ENCODE measurements at places on chromosomes 5 and 9. TPM values are rescaled to one million over a fixed set of nuclear protein-coding genes. Genes with fewer than 3 reads are reported as not detected.
A peak's percentile ranks its signal among the peaks of the same experiment; 100 is the strongest.

CEL gene
- total RNA-seq, result 2.9 TPM

MARCOL gene
- not detected for total RNA-seq

APC gene
- total RNA-seq, result 19.0 TPM

FCN1 gene
- not detected for total RNA-seq

ANKRD31 gene
- 0.94 TPM for total RNA-seq

IL31RA gene
- not detected for total RNA-seq

- no peak overlapping the region for H3K27ac ChIP-seq
- DNase-seq, result no peak
- H3K4me1 ChIP-seq, result no peaks in the 10 kb centered on the region
- peaks cover 6% of the 10 kb centered on the region for H3K27me3 ChIP-seq
- no peak overlapping the region for H3K4me3 ChIP-seq
Measured at GRCh38 chr9:32832346-32832745, 49.0 kb downstream of the TMEM215 start.

GRCh38 chr9:127397646-127398274 is 791 bp downstream of the SLC2A8 start:
- peaks cover 6% of the 10 kb centered on the region for H3K4me1 ChIP-seq
- peak overlapping the region; percentile 51 for H3K4me3 ChIP-seq
- H3K27me3 ChIP-seq, result peaks cover 58% of the 10 kb centered on the region
- H3K36me3 ChIP-seq, result no peaks in the 10 kb centered on the region

GRCh38 chr9:99919930-99920329 is 13.5 kb downstream of the STX17 start:
- peaks cover 35% of the 10 kb centered on the region for H3K4me1 ChIP-seq
- no peak overlapping the region for H3K27ac ChIP-seq
- H3K27me3 ChIP-seq, result no peaks in the 10 kb centered on the region
- DNase-seq, result no peak
- peaks cover 72% of the 10 kb centered on the region for H3K36me3 ChIP-seq
- H3K4me3 ChIP-seq, result no peak overlapping the region

- no peak for DNase-seq
- H3K36me3 ChIP-seq, result no peaks in the 10 kb centered on the region
- H3K27ac ChIP-seq, result no peak overlapping the region
- no peak overlapping the region for H3K4me3 ChIP-seq
- H3K4me1 ChIP-seq, result no peaks in the 10 kb centered on the region
Measured at GRCh38 chr9:18447131-18447530, 26.8 kb upstream of the ADAMTSL1 start.

DNA sequence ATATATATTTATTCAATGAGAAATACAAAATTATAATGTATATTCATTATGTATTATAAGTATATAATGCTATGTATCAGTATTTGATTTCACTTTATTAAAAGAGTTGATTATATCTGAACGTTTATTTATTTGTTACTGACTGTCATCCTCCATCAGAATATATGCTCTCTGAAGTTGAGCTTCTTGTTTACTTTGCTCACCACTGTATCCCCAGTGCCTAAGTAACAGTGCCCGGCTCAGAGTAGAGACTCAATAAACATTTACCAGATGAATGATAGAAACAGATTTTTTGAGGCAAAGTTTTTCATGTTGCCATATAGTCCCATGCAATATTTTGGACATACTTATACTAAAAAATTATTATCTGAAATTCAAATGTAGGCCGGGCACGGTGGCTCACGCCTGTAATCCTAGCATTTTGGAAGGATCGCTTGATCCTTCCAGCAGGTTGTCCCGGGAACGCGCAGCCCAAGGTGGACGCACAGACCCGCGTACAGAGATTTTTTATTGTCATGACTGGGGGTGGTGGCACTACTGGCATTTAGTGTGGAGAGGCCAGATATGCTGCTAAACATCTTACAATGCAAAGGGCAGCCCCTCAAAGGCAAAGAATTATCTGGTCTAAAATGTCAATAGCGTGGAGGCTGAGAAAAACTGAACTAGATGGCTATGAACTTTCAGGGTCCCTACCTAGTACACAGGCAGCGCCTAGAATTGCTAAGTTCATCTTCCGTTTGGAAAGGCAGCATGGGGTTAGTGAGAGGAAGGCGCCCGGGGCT is 761 bp upstream of the DNAJC25 start:
- peaks cover 31% of the 10 kb centered on the region for H3K4me1 ChIP-seq
- H3K27ac ChIP-seq, result peak overlapping the region; percentile 85
- peak; percentile 4 for DNase-seq

- no peak for DNase-seq
- H3K36me3 ChIP-seq, result peaks cover 3% of the 10 kb centered on the region
- peak overlapping the region; percentile 91 for H3K27ac ChIP-seq
- peaks cover 22% of the 10 kb centered on the region for H3K27me3 ChIP-seq
- H3K4me3 ChIP-seq, result peak overlapping the region; percentile 99
- H3K4me1 ChIP-seq, result peaks cover 47% of the 10 kb centered on the region
Measured at GRCh38 chr5:140109018-140109758, 4.7 kb upstream of the PURA start.

DNA sequence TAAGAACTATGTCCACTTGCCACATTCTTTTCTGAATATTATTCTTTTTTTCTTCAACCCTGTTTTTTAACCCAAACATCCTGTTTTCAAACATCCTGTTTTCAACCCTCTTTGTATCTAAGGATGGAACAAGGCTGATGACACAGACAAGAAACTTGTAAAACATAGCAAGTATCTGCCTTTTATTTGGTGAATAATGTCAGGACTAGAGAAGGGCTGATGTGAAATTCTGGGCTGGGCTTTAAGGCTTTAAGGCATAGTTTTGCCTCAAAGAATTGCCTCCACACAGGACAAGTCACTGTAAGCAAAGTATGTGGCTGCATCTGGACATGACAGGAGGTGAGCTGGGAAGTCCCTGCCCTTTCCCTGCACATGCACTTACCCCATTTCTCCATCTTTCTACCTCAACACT is 42.5 kb upstream of the RIC1 start:
- H3K4me1 ChIP-seq, result peaks cover 54% of the 10 kb centered on the region
- DNase-seq, result peak; percentile 20
- no peak overlapping the region for H3K4me3 ChIP-seq
- H3K27ac ChIP-seq, result peak overlapping the region; percentile 81

DNA sequence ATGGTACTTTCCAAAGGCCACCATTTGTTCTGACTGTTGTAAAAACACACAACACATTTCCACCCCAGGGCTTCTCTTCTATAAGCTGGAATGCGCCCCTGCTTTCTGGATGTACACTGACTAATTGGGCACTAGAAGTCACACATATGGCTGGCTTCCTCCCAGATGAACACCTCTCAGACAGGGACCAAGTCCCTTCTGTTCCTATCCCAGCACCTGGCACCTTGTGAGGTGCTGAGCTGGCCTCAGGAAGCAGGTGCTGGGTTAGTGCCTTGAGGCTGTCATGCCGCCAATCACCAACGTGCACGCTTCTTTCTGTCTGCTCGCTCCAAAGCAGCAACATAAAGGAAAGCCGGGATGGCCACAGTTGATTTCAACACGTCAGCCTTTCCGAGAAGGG is 93.2 kb downstream of the FSTL4 start:
- H3K4me3 ChIP-seq, result no peak overlapping the region
- no peak overlapping the region for H3K27ac ChIP-seq
- no peaks in the 10 kb centered on the region for H3K4me1 ChIP-seq
- no peaks in the 10 kb centered on the region for H3K36me3 ChIP-seq

DNA sequence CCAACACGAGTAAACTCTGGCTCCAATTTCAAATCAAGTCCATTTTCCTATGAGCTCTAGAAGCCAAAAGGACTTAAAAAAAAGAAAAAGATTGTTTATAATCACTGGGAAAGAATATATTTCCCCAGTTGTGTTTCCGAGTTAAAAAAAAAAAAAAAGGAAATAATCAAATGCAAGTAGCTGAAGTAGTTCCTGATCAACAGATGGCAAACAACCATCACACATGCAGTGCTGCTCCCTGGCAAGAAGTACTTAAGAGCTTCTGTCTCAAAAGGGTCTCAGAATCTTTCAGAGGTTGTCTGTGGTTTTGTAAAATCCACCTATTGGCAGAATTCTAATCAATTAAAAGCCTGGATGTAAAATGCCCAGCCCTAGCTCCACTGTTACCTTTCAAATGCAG is 387.9 kb downstream of the RAB3C start:
- no peak overlapping the region for H3K27ac ChIP-seq
- H3K4me3 ChIP-seq, result no peak overlapping the region
- peaks cover 28% of the 10 kb centered on the region for H3K36me3 ChIP-seq
- H3K27me3 ChIP-seq, result no peaks in the 10 kb centered on the region
- H3K4me1 ChIP-seq, result peaks cover 5% of the 10 kb centered on the region

DNA sequence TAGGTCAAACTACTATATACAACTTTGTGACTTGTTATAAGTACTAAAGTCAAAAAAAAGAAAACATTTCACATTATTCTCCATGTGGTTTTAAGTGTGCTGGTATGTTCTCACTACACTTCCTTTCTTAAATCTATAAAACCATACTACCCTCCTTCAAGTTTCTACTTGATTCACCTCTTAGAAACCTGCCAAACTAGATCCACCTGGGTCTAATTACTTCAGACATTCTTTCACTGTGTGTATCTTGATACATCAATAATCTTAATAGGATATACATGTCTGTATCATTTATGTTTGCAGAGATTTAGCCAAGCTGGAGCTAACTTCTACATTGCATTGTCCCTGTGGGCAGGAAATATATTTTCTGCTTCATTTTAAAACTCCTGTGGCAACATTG is 1012.6 kb downstream of the EFNA5 start:
- no peak for DNase-seq
- no peak overlapping the region for H3K4me3 ChIP-seq
- H3K4me1 ChIP-seq, result no peaks in the 10 kb centered on the region

DNA sequence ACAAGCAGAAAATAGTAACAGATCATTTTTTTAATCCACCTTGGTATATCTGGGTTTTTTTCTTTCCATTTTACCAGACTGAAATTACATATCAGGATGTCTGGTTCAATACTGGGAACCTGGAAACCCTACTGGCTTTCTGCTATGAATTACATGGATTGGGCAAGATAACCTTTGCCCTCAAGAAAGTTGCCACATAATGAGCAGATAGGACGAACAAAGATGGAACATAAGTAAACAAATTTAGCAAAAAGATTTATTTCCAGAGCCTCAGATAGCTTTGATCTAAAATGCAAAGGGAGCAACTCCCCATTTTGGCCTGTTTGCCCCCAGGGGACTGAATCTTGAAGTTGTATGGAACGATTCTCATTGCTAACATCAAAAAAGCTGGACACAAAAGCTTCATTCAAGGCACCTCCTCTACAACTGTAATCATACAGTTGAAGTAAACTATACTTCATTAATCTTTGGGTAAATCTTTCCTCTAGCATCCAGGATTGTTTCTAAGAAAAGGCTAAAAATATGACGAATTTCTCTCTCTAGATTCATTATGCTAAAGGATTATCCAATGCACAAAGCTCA is 131.6 kb upstream of the PTGER4 start:
- H3K4me3 ChIP-seq, result no peak overlapping the region
- peaks cover 3% of the 10 kb centered on the region for H3K4me1 ChIP-seq
- H3K27ac ChIP-seq, result no peak overlapping the region

DNA sequence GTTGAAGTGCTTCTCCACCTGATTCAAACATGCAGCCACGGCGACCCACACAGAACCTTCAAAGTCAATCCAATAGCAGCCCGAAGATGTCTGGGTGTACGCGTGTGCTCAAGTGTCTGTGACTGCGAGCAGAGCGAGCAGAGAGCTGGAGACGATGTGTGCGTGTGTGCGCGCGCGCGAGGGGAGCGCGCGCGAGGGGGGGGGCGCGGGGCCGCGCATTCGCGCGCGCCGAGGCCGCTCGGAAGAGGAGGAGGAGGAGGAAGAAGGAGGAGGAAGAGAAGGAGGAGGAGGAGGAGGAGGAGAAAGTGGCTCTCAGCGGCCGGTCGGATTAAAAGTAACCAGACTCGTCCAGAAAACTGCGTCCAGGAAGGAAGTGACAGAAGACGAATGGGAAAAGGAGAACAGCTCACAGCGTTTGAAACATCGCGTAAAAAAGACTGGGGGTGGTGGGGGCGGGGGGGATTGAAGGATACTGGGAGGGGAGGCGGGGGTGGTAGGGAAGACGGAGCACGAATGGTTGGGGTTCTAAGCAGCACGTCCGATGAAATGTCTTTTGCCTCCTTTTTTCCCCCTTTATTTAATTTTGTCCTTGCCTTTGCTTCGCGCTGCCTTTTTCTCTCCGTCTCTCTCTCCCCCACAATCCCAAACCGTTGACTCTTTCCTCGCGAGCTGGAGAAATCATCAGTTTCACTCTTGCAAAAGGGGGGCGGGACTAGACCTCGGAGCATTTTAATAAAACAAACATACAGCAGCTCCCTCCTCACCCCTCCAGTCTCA is at the start of gene MEF2C:
Gene MEF2C (minus strand): TSS at position 126 of the 777 bp plus-strand sequence. CDS start 59,396 bp downstream, outside the sequence.
- H3K4me3 ChIP-seq, result peak within 1 kb of the TSS; percentile 76
- peaks cover 48% of the 10 kb centered on the region for H3K27me3 ChIP-seq
- no peak for DNase-seq
- no peaks in the 10 kb centered on the region for H3K36me3 ChIP-seq
- no peak within 1 kb of the TSS for H3K27ac ChIP-seq
- H3K4me1 ChIP-seq, result peaks cover 18% of the 10 kb centered on the region

DNA sequence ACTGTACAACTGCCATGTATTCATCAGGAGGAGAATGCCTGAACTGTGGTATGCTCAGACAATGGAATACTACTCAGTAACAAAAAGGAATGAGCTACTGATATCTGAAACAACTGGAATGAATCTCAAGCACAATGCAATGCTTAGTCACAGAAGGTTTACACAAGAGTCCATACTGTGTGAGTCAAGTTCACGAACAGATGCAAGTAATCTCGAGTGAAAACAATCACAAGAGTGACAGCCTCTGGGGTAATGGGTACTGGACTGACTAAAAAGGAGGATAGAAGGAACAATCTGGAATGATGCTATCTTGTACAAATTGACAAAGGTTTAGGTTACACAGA is 19.5 kb upstream of the GOLGA1 start:
- H3K27me3 ChIP-seq, result no peaks in the 10 kb centered on the region
- H3K4me3 ChIP-seq, result no peak overlapping the region
- H3K4me1 ChIP-seq, result peaks cover 16% of the 10 kb centered on the region
- H3K36me3 ChIP-seq, result no peaks in the 10 kb centered on the region
- no peak overlapping the region for H3K27ac ChIP-seq
